Activated effector memory CD4-positive, alpha-beta T cell treated with anti-CD3 and anti-CD28 coated beads, Interleukin-2, amount 50 U/mL, for 16 hours (primary cell): ENCODE measurements at places on chromosomes 12 and 14.

GRCh38 chr12:96770219-96771102, 136.6 kb upstream of the NEDD1 start:
- no peak for DNase-seq

GRCh38 chr12:96501133-96501761, 11.9 kb downstream of the CFAP54 start:
- peak; percentile 75 for DNase-seq

DNA sequence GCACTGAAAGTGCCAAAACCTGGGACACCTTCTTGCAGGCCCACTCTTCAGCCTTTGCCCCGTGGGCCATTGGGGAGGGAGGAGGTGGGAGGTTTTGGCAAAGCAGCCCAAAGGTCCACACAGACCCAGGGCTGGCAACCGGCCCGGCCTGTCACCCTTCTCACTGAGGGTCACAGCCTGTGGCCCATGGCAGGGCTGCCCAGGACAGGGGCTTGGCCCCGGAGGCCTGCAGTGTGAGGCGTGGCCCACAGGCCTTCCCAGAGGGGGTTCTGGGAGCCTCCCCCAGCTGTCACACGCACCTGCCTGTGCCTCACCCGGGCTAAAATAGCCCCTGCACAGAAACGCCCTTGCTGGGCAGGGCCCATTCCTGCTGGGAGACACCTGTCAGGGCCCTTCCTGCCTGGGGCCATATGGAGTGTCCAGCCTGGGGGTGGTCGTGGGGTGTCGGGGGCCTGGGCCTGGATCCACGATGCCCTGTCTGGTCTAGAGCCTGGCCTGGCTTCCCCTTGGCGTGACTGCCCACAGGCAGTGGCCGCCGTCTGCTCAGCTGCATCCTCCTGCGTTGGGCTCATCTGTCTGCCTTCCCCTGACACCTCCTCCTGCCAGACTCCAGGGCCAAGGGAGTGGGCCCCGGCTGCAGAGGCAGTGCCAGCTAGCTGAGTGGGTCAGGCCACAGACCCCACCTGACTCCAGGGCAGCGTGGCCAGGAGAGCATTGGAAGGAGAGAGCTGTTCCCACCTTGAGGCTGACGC, 19.2 kb downstream of the PACS2 start:
- no peak for DNase-seq

DNA sequence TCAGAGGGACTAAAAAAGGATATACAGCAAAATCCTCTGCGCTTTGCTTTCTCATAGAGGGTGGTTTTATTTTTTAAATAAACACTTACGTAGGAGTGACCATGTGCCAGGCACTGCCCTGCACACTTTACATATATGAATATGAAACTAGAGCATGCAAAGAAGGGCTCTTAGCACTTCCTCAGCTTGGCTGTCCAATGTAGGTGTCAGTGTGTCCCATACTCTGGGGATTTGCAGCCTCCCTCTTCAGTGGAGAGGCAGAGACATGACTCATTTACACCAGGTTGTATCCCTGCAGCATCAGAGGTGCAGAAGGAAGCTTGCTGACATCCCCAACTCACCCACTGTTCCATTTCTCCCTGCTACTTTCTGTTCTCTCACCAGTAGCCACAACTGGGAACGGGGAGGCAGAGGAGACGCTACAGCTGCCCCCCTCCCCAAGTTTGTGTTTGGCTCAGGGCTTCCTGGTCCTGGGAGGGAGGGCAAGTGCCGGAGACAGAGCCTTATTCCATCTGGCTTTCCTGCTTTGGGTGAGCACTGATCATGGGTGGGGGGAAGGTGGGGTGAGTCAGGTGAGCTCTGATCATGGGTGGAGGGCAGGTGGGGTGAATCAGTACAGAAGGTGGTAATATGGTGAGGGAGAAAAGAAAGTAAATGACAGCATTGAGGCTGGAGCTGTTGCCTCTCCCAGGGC, 4.9 kb upstream of the KRT5 start:
- peak; percentile 49 for DNase-seq

DNA sequence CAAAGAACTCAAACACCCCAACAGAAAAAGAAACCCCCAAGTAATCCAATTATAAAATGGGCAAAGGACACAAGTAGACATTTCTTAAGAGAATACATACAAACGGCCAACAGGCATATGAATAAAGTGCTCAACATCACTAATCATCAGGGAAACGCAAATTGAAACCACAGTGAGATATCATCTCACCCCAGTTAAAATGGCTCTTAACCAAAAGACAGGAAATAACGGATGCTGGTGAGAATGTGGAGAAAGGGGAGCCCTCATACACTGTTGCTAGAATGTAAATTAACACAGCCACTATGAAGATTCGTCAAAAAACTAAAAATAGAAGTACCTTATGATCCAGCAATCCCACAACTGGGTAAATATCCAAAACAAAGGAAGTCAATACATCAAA, 52.4 kb downstream of the CLMN start:
- DNase-seq = no peak

DNA sequence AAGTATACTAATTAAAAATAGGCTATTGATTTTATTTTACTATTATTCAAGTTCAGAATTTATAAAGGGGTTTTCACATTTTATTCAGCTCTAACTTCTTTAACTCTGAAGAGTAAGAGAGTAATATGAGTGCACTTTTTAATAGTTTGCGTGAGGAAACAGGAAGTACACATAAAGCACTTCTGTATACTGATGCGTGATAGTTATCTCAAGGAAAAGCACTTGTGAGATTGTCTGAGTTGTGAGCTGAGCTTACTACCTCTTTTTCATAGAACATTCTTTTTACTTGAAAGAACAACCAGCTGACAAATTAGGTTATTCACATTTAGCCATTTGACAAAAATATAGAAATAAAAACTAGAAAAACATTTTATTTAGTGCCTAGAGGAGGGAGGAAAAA, 1.9 kb downstream of the RAD51AP1 start:
- DNase-seq = no peak

DNA sequence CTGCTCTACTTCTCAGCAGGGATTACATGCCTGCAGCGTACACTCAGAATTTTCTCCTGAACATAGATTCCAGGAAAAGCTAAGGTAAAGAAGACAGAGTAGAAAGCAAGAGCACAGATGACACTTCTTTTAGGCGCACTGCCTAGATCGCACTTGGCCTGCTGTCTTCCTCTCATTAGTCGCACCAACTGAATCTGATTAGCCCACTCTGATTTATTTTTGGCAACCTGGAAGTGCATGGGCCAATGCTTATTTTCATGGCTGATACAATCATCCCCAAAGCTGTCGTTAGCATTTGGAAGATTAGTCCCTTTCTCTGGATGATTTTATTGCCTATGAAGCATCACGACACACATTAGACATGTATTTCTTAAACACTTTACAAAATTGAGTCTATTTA, 152.5 kb downstream of the PTPRO start:
- no peak for DNase-seq

- DNase-seq = no peak
These were observed 75.5 kb upstream of the CPSF6 start for GRCh38 chr12:69163681-69164362.

DNA sequence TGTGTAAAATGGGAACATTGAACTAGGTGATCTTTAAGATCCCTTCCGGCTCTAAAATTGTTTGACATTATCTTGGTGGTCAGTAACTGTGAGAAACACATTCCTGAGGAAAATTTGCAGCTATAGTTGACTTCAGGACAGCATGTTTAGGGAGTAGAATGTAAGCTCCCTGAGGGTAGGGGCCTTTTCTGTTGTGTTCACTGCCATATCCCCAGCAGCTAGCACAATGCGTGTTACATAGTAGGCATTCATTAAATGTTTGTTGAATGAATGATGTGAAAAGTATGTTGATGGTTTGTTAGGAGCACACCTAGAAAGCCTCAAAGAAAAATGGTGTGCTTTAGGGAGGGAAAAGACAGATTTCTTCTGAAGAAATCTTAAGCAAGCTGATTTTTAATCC, 38.5 kb upstream of the KCNMB4 start:
- DNase-seq = no peak

GRCh38 chr14:90453401-90453951, 56.6 kb downstream of the CALM1 start:
- no peak for DNase-seq

DNA sequence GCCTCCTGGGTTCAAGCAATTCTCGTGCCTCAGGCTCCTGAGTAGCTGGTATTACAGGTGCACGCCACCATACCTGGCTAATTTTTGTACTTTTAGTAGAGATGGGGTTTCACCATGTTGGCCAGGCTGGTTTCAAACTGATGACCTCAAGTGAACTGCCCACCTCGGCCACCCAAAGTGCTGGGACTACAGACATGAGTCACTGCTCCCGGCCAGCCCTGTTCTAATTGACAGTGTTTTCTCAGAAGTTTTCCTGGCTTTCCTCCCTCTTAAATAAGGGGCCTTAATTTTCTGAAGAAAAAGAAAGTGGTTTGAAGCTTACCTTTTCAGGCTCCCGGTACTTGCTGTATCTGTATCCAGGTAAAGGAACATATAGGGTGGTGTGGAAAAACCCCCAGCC, 1.7 kb downstream of the HAL start:
- no peak for DNase-seq

GRCh38 chr12:113242026-113242418, 20.8 kb downstream of the TPCN1 start:
- DNase-seq = no peak

GRCh38 chr14:55038708-55039107, 11.7 kb downstream of the SOCS4 start:
- no peak for DNase-seq

DNA sequence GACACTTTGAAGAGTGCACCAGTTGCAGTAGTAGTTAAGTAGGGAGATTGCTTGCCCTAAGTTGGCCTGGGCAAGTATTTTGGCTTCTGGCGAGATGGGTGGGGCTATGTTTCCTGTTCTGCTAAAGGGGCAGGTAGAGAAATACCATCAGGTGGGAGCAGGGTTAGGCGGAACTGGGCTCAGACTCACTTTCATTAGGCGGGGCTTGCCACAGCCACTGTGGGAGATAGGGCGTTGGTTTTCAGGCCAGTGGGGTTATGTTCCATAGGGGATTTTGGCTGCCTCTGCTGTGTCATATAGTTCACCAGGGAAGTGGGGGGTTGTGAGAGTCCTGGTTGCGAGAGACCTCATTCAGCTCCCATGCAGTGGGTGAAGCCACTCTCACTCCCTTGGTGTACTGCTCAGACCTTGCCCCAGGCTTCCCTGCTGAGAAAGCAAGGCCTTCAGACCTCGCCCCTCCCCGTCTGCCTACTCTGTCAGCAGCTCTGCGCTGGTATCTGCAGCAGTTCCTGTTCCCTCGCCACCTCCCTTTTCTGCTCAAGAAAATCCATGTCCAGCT, 43.3 kb downstream of the AEBP2 start:
- DNase-seq = peak; percentile 84

DNA sequence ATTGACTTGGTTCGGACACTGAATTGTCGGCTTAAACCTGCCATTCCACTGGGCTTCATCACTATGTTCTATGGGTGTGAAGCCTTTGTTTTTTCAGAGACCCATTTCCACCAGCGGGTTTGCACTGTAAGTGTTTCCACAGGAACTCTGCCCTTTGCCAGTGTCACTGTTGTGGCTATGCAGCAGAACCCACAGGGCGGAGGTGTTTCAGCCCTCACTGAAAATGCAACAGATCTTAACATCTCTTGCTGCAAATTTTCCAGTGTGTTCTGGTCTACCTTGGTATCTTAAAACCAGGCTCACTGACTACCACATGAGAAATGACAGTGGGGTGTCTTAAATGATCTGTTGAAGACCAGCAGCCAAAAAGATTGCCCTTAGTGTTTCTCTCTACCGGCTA, 21.1 kb downstream of the PRKCH start:
- peak; percentile 93 for DNase-seq
